Neural progenitor cell (in vitro differentiated cells): ENCODE measurements at places on chromosomes 6 and 20.

DNA sequence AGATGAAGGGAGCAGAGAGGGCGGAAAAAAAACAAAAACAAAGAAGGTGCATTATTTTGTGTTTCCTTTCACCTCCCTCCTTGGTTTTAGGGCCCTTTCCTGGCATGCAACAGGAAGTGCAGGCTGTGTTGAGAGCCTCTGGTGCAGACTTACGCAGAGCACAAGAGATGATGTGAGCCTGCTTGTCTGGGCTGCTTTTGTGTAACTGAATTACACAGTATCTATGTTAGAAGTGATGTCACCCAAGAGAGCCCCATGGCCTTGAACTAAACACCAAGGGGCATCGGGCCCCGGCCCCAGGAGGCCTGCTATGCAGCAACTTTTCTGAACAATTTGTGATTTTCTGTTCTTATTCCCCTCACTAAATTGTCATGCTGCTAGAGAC lies 25.5 kb downstream of the GNAS start:
- peak overlapping the region; percentile 6 for H3K4me3 ChIP-seq
- peaks cover 72% of the 10 kb centered on the region for H3K4me1 ChIP-seq
- H3K36me3 ChIP-seq = no peaks in the 10 kb centered on the region
- peaks cover 4% of the 10 kb centered on the region for H3K27me3 ChIP-seq

DNA sequence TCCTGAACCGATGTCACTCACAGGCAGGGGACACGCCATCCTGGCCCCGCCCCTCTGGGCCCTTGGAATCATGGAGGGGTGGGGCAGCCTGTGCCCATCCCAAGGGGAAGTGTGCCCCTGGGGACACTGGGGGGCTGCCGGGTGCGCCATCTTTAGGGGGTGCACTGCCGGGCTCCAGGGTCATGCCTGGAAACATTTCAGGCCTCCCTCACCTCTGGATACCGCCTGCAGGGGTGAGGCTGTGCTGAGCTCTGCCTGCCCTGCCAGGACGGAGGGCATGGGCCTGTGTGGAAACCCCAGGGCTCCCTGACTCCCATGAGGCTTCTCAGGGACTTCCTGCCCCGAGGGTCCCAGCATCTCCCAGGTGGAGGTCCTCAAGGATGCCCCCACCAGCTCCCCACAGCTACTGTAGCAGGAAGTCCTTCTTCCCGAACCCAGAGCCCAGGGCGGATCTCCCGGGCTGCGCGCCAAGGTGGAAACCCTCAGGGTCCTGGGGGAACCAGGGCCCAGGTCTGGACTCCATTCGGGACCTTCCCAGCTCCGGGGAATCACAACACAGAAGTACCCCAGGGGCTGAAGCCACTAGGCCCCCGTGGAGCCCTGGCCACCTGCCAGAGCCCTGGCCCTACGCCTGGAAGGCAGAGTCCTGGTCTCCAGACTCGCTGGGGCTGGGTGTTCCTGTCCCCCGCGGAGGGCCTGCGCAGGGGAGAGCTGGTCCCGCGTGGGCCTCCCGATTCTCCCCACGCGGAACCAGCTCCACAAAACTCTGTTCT lies 15.6 kb downstream of the CHRNA4 start:
- H3K27ac ChIP-seq = no peak overlapping the region
- no peaks in the 10 kb centered on the region for H3K36me3 ChIP-seq
- no peaks in the 10 kb centered on the region for H3K27me3 ChIP-seq
- H3K4me3 ChIP-seq = no peak overlapping the region
- no peak for DNase-seq

GRCh38 chr20:24718696-24719095 lies 230.4 kb upstream of the CST7 start:
- H3K4me1 ChIP-seq = no peaks in the 10 kb centered on the region
- no peaks in the 10 kb centered on the region for H3K36me3 ChIP-seq
- no peak overlapping the region for H3K27ac ChIP-seq
- no peaks in the 10 kb centered on the region for H3K27me3 ChIP-seq
- DNase-seq = no peak

DNA sequence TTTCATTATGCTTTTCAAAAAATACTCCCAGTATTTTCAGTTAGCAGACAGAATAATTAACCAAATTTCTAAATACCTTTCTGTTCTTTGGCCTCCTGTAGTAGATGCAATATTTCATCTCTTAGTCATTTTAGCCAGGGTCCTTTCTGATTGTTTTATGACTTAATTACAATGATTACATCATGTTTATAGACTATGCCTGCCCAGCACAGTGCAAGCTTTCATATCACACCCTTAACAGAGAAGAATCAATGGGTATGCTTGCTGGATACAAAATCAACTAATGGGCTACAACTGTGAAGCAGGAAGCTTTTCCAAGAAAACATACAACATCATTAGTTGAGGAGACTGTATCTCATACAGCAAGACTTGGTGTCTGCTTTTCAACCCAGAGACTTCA lies 119.8 kb upstream of the NRSN1 start:
- no peaks in the 10 kb centered on the region for H3K27me3 ChIP-seq
- no peak overlapping the region for H3K27ac ChIP-seq
- peaks cover 31% of the 10 kb centered on the region for H3K4me1 ChIP-seq

DNA sequence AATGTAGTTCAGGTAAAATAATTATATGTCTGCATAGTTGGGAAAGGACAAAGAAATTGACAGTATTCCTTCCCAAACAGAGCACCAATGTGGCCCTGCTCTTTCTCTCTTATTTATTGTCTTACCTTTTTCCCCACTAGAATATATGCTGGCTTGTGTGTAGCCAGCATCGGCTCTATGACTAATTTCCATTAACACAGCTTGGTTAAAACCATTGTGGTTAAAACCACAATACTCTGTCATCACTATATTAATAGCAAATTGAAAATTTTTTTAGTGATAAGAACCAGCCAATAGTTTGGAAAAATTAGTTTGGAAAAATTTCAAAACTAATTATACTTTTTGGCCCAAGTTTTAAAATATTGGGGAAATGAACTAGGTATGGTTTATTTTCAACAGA lies 535.1 kb downstream of the UTRN start:
- H3K4me3 ChIP-seq = no peak overlapping the region
- no peak overlapping the region for H3K27ac ChIP-seq
- DNase-seq = no peak
- H3K4me1 ChIP-seq = peaks cover 28% of the 10 kb centered on the region
- peaks cover 3% of the 10 kb centered on the region for H3K36me3 ChIP-seq

DNA sequence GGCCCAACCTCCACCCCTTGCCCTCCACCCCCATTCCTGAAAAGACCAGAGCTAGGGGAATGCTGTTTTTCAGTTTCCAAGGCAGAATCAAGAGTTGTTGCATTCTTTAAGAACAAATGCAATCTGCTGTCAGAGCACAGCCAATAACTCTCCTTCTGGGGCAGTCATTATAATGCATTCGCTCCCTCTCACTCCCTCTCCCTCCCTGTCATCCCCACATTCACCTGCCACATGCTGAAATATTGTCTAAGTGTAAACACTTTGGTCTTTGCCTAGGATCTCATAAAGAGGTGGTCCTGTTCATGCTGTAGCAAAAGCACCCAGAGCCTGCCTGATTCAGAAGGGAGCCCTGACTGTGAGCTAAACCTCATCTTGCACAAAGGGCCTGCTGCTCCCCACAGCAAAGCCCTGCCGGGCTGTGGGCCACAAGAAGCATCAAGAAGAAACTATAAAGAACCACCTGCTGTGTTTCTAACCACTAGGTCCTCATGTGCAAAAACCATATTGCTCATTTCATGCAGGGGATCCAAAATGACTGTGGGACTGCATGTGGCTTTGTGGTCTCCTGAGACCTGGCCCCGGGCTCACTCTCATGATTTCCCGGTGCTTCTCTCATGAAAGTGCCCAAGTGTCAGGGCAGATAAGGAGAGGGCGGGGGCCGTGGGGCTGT lies 85.6 kb downstream of the GPR6 start:
- H3K4me1 ChIP-seq = peaks cover 39% of the 10 kb centered on the region
- H3K27ac ChIP-seq = no peak overlapping the region
- no peaks in the 10 kb centered on the region for H3K36me3 ChIP-seq
- no peak for DNase-seq

- no peak overlapping the region for H3K4me3 ChIP-seq
- H3K27ac ChIP-seq = no peak overlapping the region
- no peaks in the 10 kb centered on the region for H3K36me3 ChIP-seq
- no peaks in the 10 kb centered on the region for H3K4me1 ChIP-seq
- no peak for DNase-seq
- H3K27me3 ChIP-seq = no peaks in the 10 kb centered on the region
Observed at GRCh38 chr6:170174124-170174770, 116.6 kb downstream of the DLL1 start.

DNA sequence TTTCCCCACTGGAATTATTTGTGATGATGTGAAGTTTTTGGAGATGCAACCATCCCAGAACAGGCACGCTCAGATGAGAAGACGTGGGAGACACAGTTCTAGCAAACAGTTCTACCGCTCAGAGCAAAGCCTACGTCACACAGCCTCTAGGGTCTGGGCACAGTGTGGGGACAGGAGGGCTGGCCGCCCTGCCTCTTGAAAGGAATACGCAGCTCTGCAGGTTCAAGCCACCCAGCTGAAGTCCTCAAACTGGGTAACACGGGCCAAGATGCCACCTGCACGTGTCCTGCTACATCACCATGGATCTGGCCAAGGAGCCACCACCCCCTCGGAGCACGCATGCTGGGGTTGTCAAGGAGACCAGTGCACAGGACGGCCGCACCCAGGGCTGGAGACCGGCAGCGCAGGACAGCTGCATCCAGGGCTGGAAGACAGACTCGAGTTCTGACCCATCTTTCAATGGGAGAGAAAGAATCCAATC lies 75.0 kb downstream of the NOL4L start:
- H3K27me3 ChIP-seq = no peaks in the 10 kb centered on the region
- no peak overlapping the region for H3K27ac ChIP-seq
- no peaks in the 10 kb centered on the region for H3K36me3 ChIP-seq
- H3K4me3 ChIP-seq = no peak overlapping the region
- DNase-seq = no peak

- peak; percentile 64 for DNase-seq
- H3K27me3 ChIP-seq = no peaks in the 10 kb centered on the region
- no peak overlapping the region for H3K27ac ChIP-seq
- no peaks in the 10 kb centered on the region for H3K4me1 ChIP-seq
Observed at GRCh38 chr6:138428944-138429598, 25.0 kb downstream of the HEBP2 start.

- DNase-seq = no peak
- no peaks in the 10 kb centered on the region for H3K27me3 ChIP-seq
- no peak overlapping the region for H3K27ac ChIP-seq
Observed at GRCh38 chr6:107079429-107079828, 35.9 kb downstream of the BEND3 start.

DNA sequence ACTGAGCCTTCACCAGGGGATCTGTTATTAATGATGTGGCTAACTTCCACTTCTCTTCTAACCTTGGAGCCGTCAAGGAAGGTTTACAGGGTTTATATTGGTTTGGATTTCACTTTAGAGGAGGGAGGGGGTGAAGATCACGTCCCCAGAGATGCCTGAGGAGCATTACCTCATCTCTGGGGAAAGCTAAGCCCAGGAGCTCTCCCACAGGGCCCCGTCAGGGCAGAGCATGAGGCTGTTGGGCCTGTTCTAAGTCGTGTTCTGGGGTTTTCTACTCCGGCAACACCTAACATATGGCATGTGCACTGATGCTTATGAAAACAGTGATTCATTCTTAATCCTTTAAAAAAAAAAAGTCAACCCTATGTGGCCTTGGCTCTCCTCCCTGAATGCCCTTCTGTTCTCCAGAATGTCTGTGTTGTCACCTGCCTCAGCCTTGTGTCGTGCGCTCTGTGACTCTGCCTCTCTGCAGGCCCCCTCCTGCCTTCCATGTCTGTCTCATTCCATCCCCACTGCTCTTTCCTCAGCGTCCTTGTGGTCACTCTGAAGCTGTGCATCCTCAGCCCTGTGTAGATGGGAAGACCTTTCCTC lies 97.4 kb upstream of the JARID2 start:
- H3K36me3 ChIP-seq = no peaks in the 10 kb centered on the region
- no peak overlapping the region for H3K27ac ChIP-seq
- peak; percentile 21 for DNase-seq
- no peak overlapping the region for H3K4me3 ChIP-seq

- no peak overlapping the region for H3K4me3 ChIP-seq
- no peaks in the 10 kb centered on the region for H3K27me3 ChIP-seq
- no peak overlapping the region for H3K27ac ChIP-seq
- no peak for DNase-seq
- H3K36me3 ChIP-seq = no peaks in the 10 kb centered on the region
Observed at GRCh38 chr6:136446579-136447187, 103.5 kb downstream of the MAP7 start.

- no peak overlapping the region for H3K27ac ChIP-seq
- peaks cover 4% of the 10 kb centered on the region for H3K4me1 ChIP-seq
- no peaks in the 10 kb centered on the region for H3K36me3 ChIP-seq
- DNase-seq = no peak
- no peaks in the 10 kb centered on the region for H3K27me3 ChIP-seq
Observed at GRCh38 chr20:36856195-36856594, 19.7 kb upstream of the TLDC2 start.

- no peaks in the 10 kb centered on the region for H3K36me3 ChIP-seq
- H3K27me3 ChIP-seq = peaks cover 11% of the 10 kb centered on the region
- no peak overlapping the region for H3K4me3 ChIP-seq
- DNase-seq = no peak
- no peak overlapping the region for H3K27ac ChIP-seq
- H3K4me1 ChIP-seq = no peaks in the 10 kb centered on the region
Observed at GRCh38 chr6:27957516-27957915, 475 bp downstream of the OR2B6 start.

- H3K27ac ChIP-seq = no peak overlapping the region
- no peak for DNase-seq
- no peaks in the 10 kb centered on the region for H3K27me3 ChIP-seq
Observed at GRCh38 chr20:35008411-35009342, 53.0 kb downstream of the MYH7B start.
